ENCODE measurements at places on chromosomes 1 and 21. TPM values are rescaled to one million over a fixed set of nuclear protein-coding genes. Genes with fewer than 3 reads are reported as not detected.
A peak's percentile ranks its signal among the peaks of the same experiment; 100 is the strongest.

The TTC39A gene
- polyA plus RNA-seq = 0.46 TPM

DNA sequence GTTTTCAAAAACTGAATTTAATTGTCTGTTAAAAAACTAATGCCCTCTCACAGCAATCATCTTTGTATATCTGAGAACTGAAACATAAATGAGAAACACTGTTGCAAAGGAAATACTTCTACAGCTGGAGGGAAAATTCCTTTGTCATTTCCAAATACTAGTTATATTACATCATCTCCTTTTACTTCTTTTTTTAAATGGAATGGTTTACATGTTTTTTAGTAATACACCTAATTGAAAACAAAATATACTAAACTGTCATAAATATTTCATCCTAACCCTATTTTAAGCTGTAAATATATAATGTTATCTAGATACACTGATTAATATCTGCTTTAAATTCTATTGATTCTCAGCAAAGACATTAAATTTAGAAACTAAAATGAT, 19.1 kb downstream of the CDC42BPA start:
- DNase-seq = no peak

DNA sequence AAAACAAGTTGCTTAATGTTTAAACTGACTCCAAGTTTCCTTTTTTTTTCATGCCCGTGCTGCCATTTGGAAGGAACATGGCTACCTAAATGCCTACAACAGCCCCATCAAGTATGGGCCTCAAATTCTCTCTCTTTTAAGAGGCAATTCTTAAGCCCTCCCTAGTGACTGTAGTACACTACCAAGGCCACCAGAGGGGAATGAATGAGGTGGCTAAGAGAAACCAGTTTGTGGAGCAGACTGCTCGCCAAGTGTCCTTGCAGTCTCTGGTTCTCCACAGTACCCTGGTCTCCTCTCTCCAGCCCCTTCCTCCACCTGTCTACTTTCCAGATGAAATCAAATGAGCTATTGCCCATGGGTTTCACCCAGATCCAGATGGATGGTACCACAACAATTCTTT, 1809.6 kb downstream of the BRINP3 start:
- no peak for DNase-seq

The PYHIN1 gene
- polyA plus RNA-seq = not detected

DNA sequence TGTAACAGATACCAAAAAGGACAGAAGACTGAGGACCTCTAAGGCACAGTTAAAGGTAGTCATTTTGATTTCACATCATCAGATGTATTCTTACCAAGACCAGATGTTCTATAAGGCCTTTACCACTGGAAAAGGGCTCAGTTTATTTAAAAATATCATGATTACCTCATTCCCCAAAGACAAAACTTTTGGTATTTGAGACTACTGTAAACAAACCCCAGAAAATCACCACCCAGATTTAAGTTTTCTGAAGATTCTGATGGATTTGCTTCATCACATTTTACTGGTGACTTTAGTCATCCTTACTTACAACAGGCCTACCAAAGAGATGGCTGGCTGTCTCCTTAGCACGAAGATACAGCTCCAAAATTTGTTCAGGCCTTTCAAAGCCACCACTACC, 8.3 kb downstream of the ENAH start:
- no peak for DNase-seq

- DNase-seq = no peak
Observed at GRCh38 chr1:156154317-156154749, 948 bp downstream of the SEMA4A start.

- DNase-seq = no peak
Observed at GRCh38 chr1:59237900-59238299, 59.0 kb upstream of the FGGY start.

The RALGPS2 gene
- polyA plus RNA-seq = 61.5 TPM

The NTNG1 gene
- polyA plus RNA-seq = 0.32 TPM

DNA sequence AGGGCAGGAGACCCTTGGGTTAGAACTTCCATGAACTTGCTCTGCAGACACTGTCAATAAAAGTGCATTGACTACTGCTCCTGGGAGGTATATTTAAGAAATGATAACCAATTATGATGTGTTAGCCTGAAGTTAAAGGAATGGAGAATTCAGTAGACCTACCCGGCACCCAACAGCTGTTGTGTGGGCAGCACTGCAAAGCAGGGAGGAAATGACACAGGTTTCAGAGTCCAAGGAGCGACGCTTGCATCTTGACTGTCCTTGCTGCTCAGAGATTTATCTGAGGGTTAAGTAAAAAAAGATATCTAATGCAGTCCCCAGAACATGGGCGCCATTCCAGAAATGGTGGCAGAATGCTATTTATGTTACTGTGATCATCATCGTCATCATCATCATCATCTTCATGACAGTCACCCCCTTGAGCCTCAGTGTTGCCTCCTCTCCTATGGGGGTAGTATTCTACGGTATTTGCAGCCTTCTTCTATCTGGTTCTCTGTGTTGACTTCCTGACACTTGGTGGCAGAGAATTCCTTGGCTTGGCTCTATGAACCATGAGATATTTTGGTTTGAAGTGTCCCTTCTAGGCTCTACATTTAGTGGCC, 225.9 kb downstream of the KAZN start:
- no peak for DNase-seq

- no peak for DNase-seq
Observed at GRCh38 chr1:1344655-1345361, 4.4 kb downstream of the DVL1 start.

DNA sequence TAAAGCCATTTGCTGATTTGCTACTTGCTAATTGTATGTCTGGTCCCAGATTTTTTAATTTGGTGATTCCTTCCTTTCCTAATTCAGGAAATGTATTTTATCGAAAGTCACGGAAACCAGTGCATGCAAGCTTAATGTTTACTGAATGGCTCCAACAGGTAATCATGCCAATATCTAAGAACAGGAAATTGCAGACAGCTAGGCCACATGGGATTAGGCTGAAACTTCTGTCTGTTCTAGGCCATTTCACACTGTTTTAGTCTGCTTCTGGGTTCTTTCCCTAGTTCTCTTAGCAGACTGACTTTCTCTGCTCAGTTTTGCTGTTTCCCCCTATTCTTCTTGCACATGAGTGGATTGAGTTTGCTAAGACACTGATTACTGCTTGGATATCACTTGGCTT, 111.4 kb downstream of the NTNG1 start:
- no peak for DNase-seq

GRCh38 chr1:6294080-6294889, 33.4 kb upstream of the GPR153 start:
- DNase-seq = no peak

The TSPEAR gene
- polyA plus RNA-seq = not detected

GRCh38 chr1:19495799-19496526, 10.6 kb upstream of the CAPZB start:
- DNase-seq = peak; percentile 54

GRCh38 chr1:68745011-68745410, 248.1 kb upstream of the DEPDC1 start:
- DNase-seq = no peak

- no peak for DNase-seq
Observed at GRCh38 chr1:235976490-235976889, 88.4 kb downstream of the NID1 start.

The B3GALNT2 gene
- polyA plus RNA-seq = 25.3 TPM

DNA sequence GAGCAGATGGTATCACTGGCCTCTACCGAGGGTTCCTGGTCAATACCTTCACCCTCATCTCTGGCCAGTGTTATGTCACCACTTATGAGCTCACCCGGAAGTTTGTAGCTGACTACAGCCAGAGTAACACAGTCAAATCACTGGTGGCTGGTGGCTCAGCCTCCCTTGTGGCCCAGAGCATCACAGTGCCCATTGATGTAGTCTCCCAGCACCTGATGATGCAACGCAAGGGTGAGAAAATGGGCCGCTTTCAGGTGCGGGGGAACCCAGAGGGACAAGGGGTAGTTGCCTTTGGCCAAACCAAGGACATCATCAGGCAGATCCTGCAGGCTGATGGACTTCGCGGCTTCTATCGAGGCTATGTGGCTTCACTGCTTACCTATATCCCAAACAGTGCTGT, 6.1 kb downstream of the SLC25A44 start:
- DNase-seq = no peak

The SPOCD1 gene
- polyA plus RNA-seq = 78.8 TPM

The VWA5B1 gene
- polyA plus RNA-seq = not detected

- no peak for DNase-seq
Observed at GRCh38 chr1:159561497-159561896, 25.7 kb upstream of the OR10J5 start.

- no peak for DNase-seq
Observed at GRCh38 chr1:106344494-106344893, 712.0 kb upstream of the PRMT6 start.

GRCh38 chr1:112335351-112335750, 60.7 kb upstream of the CTTNBP2NL start:
- DNase-seq = no peak

DNA sequence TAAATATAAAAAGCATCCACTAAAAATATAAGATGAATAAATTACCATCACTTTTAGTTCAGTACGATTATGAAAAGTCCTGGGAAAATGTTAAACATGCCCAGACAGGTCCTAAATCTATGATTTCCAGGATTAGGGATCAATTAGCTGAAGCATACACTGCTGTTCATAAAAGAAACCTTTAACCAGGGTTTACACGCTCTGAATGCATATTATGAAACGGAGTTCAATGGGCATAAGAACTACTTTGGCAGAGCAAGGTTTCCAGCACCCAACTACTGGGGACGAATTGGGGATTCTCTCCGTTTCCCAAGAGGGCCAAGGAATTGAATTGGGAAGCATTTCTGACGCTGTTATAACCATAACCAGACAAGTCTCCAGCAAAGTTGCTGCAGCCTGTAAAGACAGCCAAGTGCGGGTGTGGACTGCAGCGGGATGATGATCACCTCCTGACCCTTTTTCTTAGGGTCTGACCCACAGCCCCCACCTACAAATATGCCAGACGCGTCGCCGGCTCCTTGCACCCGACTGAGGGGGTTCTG, 1.6 kb downstream of the SLC30A1 start:
- DNase-seq = no peak
